Central memory CD4-positive, alpha-beta T cell (primary cell): ENCODE measurements at places on chromosomes 5 and 9.

GRCh38 chr5:132213666-132214065, 14.0 kb downstream of the P4HA2 start:
- DNase-seq = no peak

DNA sequence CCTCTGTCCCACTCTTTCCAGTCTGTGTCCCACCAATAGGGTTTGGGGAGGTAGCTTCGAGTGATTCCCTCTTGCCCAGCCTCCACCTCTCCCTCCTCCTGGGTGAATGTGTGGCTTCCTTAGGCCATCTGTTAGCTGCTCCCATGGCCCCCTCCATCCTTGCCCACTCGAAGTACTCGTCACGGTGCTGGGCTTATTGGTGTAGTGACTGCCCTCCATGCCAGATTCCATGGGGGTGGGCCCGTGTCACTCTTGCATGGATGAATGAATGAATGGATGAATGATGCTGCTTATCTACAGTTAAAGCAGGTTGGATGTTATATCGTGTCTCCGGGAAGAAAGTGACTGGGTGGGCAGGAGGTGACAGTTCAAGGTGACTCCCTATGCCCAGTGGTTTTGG, 19.1 kb downstream of the HMCN2 start:
- no peak for DNase-seq

GRCh38 chr5:144328980-144329379, 158.3 kb downstream of the KCTD16 start:
- no peak for DNase-seq

DNA sequence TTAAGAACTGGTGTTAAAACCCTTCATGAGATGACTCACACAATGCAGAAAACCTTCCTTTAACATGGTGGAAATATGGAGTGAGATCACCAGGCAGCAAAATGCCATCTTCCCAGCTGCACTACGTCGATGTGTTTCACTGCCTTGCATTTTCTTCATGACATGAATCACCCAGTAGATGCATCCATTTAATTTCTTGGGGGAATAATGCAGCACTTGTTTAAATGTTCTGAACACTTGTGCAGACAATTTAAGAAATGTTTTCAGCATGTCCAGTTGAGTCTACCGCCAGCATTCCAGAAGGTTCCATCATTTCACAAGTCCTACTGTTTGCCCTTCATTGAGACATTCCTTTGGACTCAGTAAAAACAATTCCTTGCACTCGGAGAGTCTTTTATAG, 81.6 kb downstream of the ADAMTS16 start:
- DNase-seq = no peak

DNA sequence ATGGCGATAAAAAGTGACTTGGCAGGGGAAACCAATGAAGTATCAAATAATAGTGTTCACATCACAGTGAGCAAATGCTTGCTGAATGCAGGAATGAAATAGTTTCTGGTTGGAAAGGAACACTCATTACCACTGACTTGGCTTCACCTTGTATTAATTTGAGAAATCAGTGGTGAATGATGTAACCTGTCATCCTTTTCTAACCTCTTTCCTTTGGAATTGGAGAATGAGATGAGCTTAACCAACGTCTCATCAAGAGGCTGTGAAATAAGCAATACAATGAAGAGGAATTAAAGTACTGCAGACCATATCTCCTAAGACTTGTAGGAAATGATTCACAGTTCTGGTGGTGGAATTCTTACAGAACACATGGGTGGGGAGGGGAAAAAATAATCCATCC, 192.2 kb downstream of the DMAC1 start:
- DNase-seq = no peak

GRCh38 chr9:88237479-88237961, 99.2 kb upstream of the SPATA31C2 start:
- no peak for DNase-seq

- no peak for DNase-seq
These were observed 24.6 kb upstream of the SLC22A5 start for GRCh38 chr5:132344775-132345514.

DNA sequence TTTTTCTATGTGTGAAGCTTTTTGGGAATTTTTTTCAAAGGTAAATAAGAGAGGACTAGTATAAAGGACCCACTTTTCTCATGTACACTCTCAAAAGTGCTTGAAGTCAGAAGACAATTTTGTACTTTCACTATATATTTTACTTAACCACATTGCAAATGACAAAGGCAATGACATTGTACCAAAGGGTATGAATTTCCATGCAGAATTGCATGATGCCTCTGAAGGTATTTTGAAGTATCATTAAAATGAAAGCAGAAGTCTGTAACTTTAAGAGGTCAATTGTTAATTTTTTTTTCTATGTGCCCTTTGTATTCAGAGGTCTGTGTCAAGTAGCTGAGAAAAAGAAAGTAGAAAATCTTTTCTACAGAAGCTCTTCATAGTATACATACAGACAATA, 84.7 kb downstream of the ST8SIA4 start:
- no peak for DNase-seq

DNA sequence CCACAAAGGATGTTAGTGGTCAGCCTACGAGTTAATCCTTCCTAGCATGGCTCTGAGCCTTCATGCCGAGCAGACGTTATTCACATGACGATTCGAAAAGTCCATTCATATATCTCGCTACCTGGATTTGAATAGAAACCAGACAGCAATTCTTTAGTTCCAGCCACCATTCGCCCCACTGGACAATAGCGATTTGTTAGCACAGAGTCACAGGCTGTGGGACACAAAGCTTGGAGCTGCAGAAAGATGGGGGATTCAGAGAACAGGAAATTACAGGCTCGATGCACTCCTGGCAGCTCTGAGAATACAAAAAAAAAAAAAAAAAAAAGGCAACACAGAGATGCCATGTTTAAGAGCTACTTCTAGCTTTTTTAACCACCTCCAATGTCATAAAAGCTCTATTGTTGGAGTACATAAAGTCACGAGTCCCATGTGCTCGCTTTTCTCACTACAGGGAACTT, 110.7 kb downstream of the NR6A1 start:
- no peak for DNase-seq

GRCh38 chr9:122354536-122355199, 16.2 kb upstream of the PTGS1 start:
- DNase-seq = no peak
